ENCODE measurements at places on chromosomes 2 and 18.

GRCh38 chr2:109719871-109720270 lies 74.2 kb upstream of the RGPD5 start:
- DNase-seq, result no peak

GRCh38 chr18:12007063-12007462 lies 25.8 kb downstream of the IMPA2 start:
- DNase-seq, result no peak

DNA sequence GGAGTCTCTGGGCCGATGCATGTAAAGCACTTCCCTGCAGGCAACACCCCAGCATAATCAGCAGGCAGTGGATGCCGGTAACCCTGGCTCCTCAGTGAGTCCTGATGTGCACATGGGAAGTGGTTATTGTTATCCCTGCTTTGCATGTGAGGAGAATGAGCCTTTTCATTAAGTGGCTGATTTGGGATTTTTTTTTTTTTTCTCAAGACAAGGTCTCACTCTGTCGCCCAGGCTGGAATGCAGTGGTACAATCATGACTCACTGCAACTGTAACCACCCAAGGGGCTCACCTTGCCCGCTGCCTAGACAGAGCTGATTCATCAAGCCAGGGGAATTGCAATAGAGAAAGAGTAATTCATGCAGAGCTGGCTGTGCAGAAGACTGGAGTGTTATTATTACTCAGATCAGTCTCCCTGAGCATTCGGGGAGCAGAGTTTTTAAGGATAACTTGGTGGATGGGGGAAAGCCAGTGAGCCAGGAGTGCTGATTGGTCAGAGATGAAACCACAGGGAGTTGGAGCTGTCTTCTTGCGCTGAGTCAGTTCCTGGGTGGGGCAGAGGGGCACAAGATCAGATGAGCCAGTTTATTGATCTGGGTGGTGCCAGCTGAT lies 95.4 kb downstream of the SOCS6 start:
- no peak for DNase-seq

GRCh38 chr2:65059071-65059470 lies 2.9 kb downstream of the CEP68 start:
- no peak for DNase-seq

- no peak for DNase-seq
These were observed 1.0 kb upstream of the ACTR3 start for GRCh38 chr2:113888641-113889470.

All from stimulated activated CD4-positive, alpha-beta T cell treated with anti-CD3 and anti-CD28 coated beads, TNF-alpha, amount 100 ng/mL, for 48 hours (primary cell).